ENCODE measurements at places on chromosomes 1 and 21.

DNA sequence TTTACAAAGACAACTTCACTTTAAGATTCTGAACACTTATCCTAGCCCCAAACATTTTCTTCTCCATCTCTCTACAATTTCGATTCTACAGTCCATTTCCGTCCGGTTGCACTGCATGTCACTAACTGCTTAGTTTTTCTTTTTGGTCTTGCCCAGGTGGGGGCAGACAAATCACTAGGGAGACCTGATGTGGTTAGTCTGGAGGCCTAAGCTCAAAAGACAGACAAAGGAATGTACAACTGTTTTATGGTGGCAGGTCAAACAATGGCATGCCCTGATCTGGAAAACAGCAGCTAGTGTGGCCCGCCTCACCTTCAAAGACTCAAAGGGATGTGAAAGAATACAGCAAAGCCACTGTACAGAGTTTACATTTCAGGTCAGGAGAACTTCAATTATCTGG is 3.8 kb downstream of the ETV3 start:
- peaks cover 40% of the 10 kb centered on the region for H3K4me1 ChIP-seq
- no peak overlapping the region for H3K4me3 ChIP-seq
- no peaks in the 10 kb centered on the region for H3K27me3 ChIP-seq
- no peak overlapping the region for H3K27ac ChIP-seq
- no peaks in the 10 kb centered on the region for H3K36me3 ChIP-seq

DNA sequence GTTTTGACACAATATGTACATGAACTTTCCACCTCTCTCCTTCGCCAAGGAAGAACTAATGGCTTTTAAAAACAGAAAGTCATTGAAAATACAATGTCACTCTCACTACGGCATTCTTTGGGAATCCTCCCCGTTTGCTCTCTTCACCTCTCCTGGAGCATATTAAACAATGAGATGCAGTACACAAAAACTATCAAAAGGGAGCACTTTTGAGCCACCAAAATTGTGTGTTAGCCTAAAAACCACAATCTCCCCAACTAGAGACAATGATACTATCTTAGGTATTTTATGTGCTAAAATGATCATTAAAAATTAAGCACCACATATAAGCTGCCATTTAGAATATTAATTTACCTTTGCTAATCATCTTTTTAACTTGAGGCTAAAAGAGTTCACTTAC is 425.5 kb downstream of the KCTD3 start:
- H3K4me3 ChIP-seq: no peak overlapping the region
- no peaks in the 10 kb centered on the region for H3K27me3 ChIP-seq
- no peaks in the 10 kb centered on the region for H3K4me1 ChIP-seq
- H3K36me3 ChIP-seq: no peaks in the 10 kb centered on the region

DNA sequence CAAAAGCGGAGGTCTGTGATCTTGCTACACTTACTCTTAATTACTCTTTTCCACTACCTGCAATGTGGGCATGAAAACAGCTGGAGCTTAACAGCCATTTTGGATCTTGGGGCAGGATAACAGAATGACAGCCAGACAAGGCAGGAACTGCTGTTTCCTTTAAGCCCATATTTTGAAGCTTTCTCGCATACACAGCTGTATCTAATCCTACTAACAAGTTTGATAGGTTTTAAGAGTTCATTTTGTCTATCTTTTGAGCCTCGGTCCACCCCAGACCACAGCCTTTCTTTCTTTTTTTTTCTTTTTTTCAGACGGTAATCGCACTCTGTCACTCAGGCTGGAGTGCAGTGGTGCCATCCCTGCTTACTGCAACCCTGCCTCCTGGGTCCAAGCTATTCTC is 42.4 kb upstream of the CRB1 start:
- H3K36me3 ChIP-seq: no peaks in the 10 kb centered on the region
- no peak overlapping the region for H3K27ac ChIP-seq

GRCh38 chr1:244713332-244713731 is 60.4 kb downstream of the DESI2 start:
- H3K4me1 ChIP-seq: no peaks in the 10 kb centered on the region
- H3K36me3 ChIP-seq: no peaks in the 10 kb centered on the region
- no peaks in the 10 kb centered on the region for H3K27me3 ChIP-seq
- DNase-seq: no peak
- H3K4me3 ChIP-seq: no peak overlapping the region

GRCh38 chr1:54926970-54927369 is 40.0 kb upstream of the DHCR24 start:
- no peak overlapping the region for H3K27ac ChIP-seq
- no peaks in the 10 kb centered on the region for H3K27me3 ChIP-seq
- H3K4me3 ChIP-seq: no peak overlapping the region
- no peaks in the 10 kb centered on the region for H3K4me1 ChIP-seq
- no peak for DNase-seq

All from left lung (tissue), 14 donors.